Aorta (tissue), 5 donors: ENCODE measurements at places on chromosomes 6 and 20. TPM values are rescaled to one million over a fixed set of nuclear protein-coding genes. Genes with fewer than 3 reads are reported as not detected.

DNA sequence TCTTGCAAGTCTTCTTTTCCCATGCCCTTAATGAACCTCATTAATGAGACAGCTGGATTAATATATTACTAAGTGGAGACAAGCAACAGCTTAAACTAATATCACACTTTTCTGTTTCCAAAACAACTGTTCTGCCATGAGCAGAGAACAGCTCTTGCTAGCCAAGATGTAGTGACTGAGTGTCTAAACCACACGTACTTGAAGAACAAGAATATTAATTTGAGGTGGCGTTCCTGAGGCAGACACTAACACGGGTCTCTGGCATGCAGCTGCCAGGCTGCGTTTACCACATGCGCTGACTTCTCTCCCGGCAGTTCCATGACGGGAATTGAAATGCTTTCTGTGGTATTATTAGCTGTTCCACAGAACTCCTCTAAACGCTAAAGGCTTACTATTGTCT lies 80.6 kb downstream of the FNDC1 start:
- H3K4me3 ChIP-seq: no peak overlapping the region
- H3K27me3 ChIP-seq: no peaks in the 10 kb centered on the region
- peak overlapping the region; percentile 79 for H3K27ac ChIP-seq
- no peak for DNase-seq
- no peaks in the 10 kb centered on the region for H3K4me1 ChIP-seq

- DNase-seq: no peak
- no peaks in the 10 kb centered on the region for H3K27me3 ChIP-seq
- H3K4me3 ChIP-seq: no peak overlapping the region
- no peak overlapping the region for H3K27ac ChIP-seq
- H3K36me3 ChIP-seq: no peaks in the 10 kb centered on the region
Observed at GRCh38 chr20:46990017-46990595, 95.5 kb downstream of the EYA2 start.

- no peaks in the 10 kb centered on the region for H3K27me3 ChIP-seq
- no peak overlapping the region for H3K27ac ChIP-seq
- no peak for DNase-seq
- H3K4me1 ChIP-seq: no peaks in the 10 kb centered on the region
- H3K36me3 ChIP-seq: peaks cover 2% of the 10 kb centered on the region
Observed at GRCh38 chr6:138088326-138088762, 18.9 kb downstream of the PERP start.

DNA sequence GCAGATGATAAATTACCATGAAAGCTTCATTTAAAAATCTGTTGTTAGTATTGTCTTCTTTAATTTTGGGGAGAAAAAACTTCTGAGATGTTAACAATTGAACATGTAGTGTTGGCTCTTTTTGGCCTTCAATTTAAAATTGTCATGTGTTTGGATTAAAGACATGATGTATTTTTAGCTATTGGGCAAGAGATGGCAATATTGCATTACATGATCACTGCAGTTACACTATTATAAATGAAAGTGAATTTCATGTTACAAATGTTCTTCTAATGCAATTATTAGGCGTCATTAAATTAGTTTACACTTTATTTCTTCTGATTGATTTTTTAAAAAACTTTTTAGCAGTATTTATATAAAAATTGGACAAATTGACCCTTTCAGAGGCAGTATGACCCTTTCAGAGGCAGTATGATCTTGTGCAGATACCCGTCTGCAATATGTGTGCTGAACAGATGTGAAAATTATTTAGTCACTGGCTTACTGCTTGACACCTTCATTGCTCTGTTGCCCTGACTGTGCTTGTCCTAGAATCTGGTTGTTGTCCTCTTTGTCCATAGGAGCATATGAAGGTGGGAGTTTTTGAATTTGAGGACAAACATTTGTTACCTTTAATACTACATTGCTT lies 25.8 kb downstream of the CDKAL1 start:
- no peak for DNase-seq
- H3K4me3 ChIP-seq: no peak overlapping the region
- no peaks in the 10 kb centered on the region for H3K27me3 ChIP-seq
- no peaks in the 10 kb centered on the region for H3K4me1 ChIP-seq

DNA sequence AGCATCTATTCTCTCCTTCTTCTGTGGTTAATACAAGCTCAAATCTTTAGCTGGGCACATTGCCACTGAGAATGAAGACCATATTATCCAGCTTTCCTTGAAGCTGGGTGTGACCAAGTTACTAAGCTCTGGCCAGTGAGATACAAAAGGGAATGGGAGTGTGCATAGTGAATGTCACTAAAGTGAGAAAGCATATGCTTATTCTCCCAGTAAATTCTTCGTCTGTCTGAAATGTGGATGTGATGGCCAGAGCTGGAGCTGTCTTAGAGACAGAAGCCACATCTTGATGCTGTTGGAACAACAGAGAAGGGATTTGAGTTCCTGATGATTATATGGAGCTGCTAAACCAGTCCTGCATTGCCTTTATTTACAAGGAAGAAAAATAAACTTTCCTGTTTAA lies 60.1 kb downstream of the SESN1 start:
- no peak for DNase-seq
- H3K27ac ChIP-seq: no peak overlapping the region
- no peaks in the 10 kb centered on the region for H3K36me3 ChIP-seq
- no peaks in the 10 kb centered on the region for H3K4me1 ChIP-seq
- H3K4me3 ChIP-seq: no peak overlapping the region

- H3K27ac ChIP-seq: no peak overlapping the region
- H3K4me1 ChIP-seq: no peaks in the 10 kb centered on the region
- no peak overlapping the region for H3K4me3 ChIP-seq
Observed at GRCh38 chr6:52243282-52243893, 912 bp downstream of the IL17F start.

Gene SUMO4
- 6.9 TPM for total RNA-seq
